Neural progenitor cell (in vitro differentiated cells): ENCODE measurements at places on chromosomes 11 and 22. TPM values are rescaled to one million over a fixed set of nuclear protein-coding genes. Genes with fewer than 3 reads are reported as not detected.
A peak's percentile ranks its signal among the peaks of the same experiment; 100 is the strongest.

GRCh38 chr11:73297231-73297590, 10.9 kb upstream of the ARHGEF17 start:
- no peak for DNase-seq

GRCh38 chr11:92880381-92880780, 89.1 kb upstream of the MTNR1B start:
- DNase-seq: no peak

DNA sequence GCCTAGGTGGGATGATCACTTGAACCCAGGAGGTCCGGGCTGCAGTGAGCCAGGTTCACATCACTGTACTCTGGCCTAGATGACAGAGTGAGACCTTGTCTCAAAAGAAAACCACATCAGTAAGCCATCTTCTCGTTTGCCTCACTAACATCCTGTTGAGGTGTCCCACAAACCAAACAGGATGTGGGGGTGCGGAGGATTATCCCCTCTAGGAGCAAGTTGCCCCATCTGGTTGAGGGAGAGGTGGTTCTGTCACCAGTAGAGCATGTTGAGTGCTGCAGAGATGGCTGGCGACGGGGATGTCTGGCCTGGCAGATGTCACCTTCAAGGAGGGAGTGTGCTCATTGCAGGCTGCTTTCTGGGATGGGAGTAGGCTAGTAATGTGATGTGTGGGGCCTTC, 72.4 kb downstream of the ZNRF3 start:
- DNase-seq: no peak

- DNase-seq: no peak
Observed at GRCh38 chr11:7597620-7598019, 75.7 kb downstream of the CYB5R2 start.

GRCh38 chr22:18121506-18121905, 10.9 kb downstream of the TUBA8 start:
- DNase-seq: no peak

DNA sequence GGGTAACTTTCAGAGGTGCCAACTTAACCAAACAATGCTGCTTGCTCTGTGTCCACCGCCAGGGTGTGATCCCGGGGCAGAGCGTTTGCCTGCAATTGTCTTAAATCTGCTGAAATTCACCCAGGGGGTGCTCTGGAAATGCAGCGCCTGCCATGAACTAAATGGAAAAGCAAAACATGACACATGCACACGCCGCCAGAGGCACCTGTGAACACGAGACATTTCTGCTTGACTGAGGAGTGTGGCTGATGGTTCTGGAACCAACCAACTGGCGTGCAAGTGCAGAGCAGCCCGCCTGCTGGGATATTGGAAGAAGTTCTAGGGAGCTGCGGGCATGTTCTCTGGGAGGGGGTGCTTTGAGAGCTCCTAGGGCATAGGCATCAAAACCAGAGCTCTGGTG, 30.4 kb downstream of the DSCAML1 start:
- no peak for DNase-seq

DNA sequence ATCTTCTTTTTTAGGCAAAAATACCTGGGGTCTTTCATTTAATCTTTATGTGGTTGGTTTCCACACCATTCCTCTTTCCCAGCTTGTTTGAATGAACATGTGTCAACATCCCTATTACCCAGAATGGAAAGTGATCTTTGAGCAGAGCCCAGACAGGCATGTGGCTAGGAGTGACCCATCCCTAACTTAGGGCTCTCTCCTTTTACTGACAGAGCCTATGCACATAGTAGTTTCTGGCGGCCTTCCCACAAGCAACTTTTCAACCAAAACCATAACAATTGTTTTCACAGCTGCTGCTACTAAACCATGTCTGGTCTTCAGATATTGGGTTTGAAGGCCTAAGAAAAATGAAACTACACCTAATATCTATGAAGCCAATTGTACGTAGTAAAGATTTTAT, 107.5 kb downstream of the TENM4 start:
- DNase-seq: no peak

DNA sequence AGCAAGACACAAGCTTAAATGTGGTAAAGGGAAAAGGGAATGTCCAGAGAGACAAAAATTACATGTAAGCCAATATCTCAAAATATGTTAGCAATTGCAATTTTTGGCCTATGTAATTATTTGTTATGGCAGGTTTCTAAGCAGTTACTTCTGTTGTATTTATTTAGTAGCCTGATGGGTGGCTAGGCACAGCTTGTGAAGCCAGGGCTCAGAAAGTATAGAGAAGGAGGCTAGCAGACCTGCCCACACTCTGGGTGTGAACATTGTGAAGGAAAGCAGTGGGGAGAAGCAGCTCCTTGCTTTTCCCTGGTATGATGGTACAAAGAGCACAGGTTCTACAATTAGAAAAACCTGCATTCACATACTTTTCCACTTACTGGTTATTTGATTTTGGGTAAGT, 196.5 kb upstream of the PGR start:
- DNase-seq: no peak

GRCh38 chr11:84853841-84854497, 773.2 kb downstream of the DLG2 start:
- peak; percentile 39 for DNase-seq

GRCh38 chr11:91308069-91308468, 916.5 kb upstream of the FAT3 start:
- DNase-seq: no peak

GRCh38 chr22:26636296-26636695, 14.5 kb downstream of the CRYBA4 start:
- DNase-seq: no peak

DNA sequence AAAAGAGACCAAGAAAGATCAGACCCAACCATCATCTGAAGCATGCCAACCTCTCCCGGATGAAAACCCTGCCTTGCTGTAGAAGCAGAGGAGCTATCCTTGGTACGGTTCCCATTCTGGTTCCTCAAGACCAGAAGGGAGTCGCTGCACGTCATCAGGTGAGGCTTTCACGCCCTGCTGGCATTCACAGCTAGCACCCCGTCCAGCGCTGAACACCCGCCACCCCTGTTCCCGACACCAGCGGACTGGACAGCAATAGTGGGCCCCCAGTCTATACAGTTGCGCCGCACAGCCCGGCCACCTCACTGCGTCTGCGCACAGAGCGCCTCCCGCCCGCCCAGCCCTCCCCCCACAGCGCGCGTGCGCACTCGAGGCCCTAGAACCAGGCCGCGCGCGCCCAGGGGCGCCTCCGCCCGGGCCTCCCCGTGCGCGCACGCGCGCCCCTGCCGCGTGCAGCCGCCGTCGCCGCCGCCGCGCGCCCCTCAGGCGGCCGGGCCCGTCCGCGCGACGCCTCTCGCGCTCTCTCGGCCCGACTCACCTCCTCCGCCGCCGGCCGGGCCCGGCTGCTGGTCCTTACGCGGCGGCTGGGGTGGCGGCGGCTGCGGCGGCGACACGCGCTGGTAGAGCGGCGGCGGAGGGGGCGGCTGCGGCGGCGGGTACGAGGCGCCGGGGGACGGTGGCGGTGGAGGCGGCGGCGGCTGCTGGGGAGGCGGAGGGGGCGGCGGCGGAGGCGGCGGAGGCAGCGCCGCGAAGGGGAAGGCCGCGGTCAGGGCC, 706 bp downstream of the SF1 start:
- DNase-seq: peak; percentile 94

The DGCR6 gene
- 4.2 and 5.2 TPM in 2 replicates for total RNA-seq

The CD82 gene
- 8.8 and 16.2 TPM in 2 replicates for total RNA-seq

The TCF20 gene
- 53.7 and 67.4 TPM in 2 replicates for total RNA-seq

The NAALADL1 gene
- 0.80 and 3.0 TPM in 2 replicates for total RNA-seq

The KRTAP5-10 gene
- 0.12 TPM in 1 of 2 replicates, not detected in the other for total RNA-seq

The LRRC10B gene
- 0.74 TPM in 1 of 2 replicates, not detected in the other for total RNA-seq

The SEPTIN5 gene
- total RNA-seq: 5.0 and 8.2 TPM in 2 replicates

The COMMD9 gene
- total RNA-seq: 27.0 and 28.4 TPM in 2 replicates

The TUB gene
- 28.7 and 41.3 TPM in 2 replicates for total RNA-seq

The PLEKHA7 gene
- 20.3 and 24.0 TPM in 2 replicates for total RNA-seq
